ENCODE measurements at places on chromosomes 7 and 10. TPM values are rescaled to one million over a fixed set of nuclear protein-coding genes. Genes with fewer than 3 reads are reported as not detected.

Gene HTRA1
- 64.1 TPM for total RNA-seq

Gene CPXM2
- 4.8 TPM for total RNA-seq

Gene AKR1C8
- not detected for total RNA-seq

Gene PARP12
- 6.0 TPM for total RNA-seq

Measured in diencephalon (tissue), 1 donor.